ENCODE measurements at places on chromosomes 2 and 18. TPM values are rescaled to one million over a fixed set of nuclear protein-coding genes. Genes with fewer than 3 reads are reported as not detected.

- no peaks in the 10 kb centered on the region for H3K36me3 ChIP-seq
- no peak overlapping the region for H3K4me3 ChIP-seq
- no peak overlapping the region for H3K27ac ChIP-seq
- no peak for DNase-seq
These were observed 147.3 kb downstream of the RDH14 start for GRCh38 chr2:18412980-18413675.

DNA sequence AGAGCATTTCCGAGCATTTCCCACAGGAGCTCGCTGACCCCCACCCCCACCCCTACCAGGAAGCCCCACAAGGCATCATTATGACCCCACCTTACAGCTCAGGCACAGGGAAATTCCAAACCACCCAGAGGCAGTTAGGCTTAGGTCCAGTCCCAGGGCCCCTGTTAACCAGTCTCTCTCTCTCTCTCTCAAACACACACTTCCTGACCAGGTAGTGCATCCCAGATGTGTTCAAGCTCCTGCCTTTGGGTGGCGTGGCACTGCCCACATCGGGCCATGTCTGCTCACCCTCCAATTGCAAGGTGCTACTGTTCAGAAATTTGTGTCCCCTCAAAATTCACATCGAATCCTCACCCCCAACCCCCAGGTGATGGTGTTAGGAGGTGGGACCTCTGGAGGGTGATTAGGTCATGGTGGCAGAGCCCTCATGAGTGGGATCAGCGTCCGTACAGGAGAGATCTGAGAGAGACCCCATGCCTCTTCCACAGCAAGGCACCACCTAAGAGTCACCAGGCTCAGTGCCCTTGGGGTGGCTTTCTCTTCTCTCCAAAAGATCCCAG is 8.8 kb downstream of the COPS9 start:
- H3K4me1 ChIP-seq = no peaks in the 10 kb centered on the region
- no peaks in the 10 kb centered on the region for H3K27me3 ChIP-seq

The HOXD12 gene
- 0.17 TPM for total RNA-seq

DNA sequence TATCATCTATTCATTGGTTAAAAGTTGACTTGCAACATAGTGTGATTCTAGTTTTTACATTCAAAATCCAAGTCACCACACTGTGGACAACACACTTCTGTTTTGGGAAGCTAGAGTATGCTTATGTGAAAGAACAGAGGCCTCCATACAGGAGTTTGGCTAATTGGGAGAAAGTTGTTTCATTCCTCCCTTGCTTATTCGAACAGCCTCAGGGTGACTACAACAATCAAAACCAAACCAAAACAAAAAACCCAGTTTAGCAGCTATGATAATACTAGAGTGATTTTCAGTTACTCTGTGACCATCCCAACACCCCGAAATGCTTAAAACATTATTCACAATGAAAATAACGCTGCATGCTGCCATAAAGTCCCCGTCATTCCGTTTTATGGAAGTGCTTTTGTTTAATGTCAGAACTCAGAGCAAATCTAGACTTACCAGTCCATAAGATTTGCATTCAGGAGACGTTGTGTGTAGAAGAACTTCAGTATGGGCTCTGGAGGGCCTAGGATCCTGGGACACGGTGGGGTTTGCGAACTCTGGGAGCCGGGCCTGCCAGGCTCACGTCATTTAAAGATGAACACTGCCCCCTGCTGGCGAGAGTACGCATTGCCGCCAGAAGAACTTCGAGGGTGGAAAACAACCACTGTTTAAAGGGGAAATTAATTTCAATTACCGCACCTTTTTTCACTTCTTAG is 111.4 kb downstream of the FTCDNL1 start:
- no peak overlapping the region for H3K4me3 ChIP-seq
- H3K4me1 ChIP-seq = peaks cover 65% of the 10 kb centered on the region
- no peaks in the 10 kb centered on the region for H3K27me3 ChIP-seq
- no peaks in the 10 kb centered on the region for H3K36me3 ChIP-seq
- DNase-seq = peak; percentile 86

- 0 out of 2 replicates have a peak, but pooled peaks cover 2% of the 10 kb centered on the region for H3K4me1 ChIP-seq
- H3K27ac ChIP-seq = no peak overlapping the region
- no peak overlapping the region for H3K4me3 ChIP-seq
These were observed 272.5 kb downstream of the GALR1 start for GRCh38 chr18:77522051-77522675.

DNA sequence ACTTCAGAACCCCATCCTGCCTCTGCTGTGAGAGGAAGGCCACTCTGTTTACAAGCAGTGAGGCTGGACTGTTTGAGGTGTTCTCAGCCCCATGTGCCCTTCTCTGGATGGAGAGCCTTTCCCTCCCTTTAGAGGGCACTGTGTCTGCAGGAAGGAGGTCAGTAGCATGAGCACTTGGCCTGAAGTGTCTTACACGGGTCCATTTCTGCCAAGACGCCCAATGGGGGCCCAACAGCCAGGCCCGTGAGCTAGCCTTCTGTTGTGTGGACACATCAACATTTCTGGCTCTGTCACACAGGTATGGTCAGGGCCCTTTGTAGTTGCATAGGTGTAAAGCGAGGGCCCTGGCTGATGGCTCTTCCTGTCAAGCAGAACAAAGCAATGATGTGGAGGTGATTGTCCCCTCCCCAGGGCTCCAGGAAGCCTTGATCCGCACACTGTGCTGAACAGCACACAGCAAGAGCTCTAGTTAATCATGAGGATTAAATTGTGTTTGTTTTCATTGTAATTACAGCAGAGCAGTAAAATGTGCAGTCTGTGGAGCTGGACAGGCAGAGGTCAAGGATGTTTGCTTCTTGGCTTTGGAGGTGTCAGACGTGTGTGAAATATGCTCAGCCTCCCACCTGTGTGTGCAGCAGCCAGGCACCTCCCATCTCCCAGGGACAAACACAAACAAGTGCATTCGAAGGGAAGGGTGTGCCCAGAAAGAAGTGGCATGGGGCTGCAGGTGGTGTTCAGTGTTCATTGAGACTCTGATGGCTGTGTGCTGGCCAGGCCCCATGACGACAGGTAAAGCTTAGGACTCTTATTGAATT is 132.1 kb downstream of the SH3RF3 start:
- H3K4me1 ChIP-seq = peaks cover 9% of the 10 kb centered on the region
- H3K4me3 ChIP-seq = no peak overlapping the region
- no peak overlapping the region for H3K27ac ChIP-seq
- no peaks in the 10 kb centered on the region for H3K36me3 ChIP-seq
- DNase-seq = peak; percentile 26
- H3K27me3 ChIP-seq = no peaks in the 10 kb centered on the region

DNA sequence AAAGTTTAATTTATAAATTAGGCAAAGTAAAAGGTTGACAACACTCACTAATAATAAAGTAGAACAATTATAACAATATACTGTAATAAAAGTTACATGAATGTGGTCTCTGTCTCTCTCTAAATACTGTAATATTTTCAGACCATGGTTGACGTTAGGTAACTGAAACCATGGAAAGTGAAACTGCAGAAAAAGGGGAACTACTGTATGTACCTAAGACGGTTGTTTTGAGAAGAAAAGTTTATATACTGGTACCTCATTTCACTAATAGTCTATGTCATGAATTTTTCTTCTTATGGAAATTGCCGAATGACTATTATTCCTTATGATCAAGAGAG is 166.7 kb upstream of the ZNF521 start:
- H3K27ac ChIP-seq = no peak overlapping the region
- H3K36me3 ChIP-seq = no peaks in the 10 kb centered on the region
- no peaks in the 10 kb centered on the region for H3K27me3 ChIP-seq
- H3K4me3 ChIP-seq = no peak overlapping the region

DNA sequence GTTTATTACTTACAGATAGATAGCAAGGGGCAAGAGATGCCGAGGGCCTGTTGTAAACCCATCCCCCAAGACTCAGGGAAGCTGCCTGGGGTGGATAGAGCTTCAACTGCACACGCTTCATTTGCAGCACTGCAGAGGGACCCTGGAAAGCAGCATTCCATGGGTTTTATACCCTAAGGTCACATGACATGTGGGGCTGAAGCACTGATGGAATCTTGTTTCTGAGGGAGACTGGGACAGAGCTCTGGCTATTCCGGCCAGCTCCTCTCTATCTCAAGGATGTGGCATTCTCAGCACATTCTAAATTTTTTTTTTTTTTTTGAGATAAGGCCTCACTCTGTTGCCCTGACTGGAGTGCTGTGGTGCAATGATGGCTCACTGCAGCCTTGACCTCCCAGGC is 300.1 kb downstream of the MYCN start:
- H3K4me1 ChIP-seq = peaks cover 31% of the 10 kb centered on the region
- no peak overlapping the region for H3K4me3 ChIP-seq
- no peak overlapping the region for H3K27ac ChIP-seq
- no peak for DNase-seq
- peaks cover 2% of the 10 kb centered on the region for H3K27me3 ChIP-seq

DNA sequence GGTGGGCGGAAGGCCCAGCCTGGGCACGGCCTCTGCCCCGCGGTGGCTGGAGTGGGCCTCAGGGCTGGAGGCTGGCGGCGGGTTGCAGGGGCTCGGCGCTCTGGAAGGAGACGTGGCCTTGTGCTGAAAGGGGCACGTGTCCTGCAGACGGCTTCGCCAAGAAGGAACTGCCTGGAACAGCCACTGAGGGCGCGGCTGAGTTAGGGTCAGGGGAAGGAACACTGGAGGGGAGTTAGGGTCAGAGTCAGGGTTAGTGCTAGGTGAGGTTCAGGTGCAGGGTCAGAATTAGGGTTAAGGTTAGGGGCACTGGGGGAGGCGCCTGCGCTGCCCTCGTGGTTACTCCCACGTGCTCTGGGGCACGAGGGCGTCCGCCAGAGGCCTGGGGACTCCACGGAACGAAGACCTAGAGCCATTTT is 933 bp upstream of the ADNP2 start:
- peaks cover 5% of the 10 kb centered on the region for H3K36me3 ChIP-seq
- no peaks in the 10 kb centered on the region for H3K27me3 ChIP-seq
- H3K4me3 ChIP-seq = peak overlapping the region; percentile 25
- H3K4me1 ChIP-seq = peaks cover 65% of the 10 kb centered on the region

DNA sequence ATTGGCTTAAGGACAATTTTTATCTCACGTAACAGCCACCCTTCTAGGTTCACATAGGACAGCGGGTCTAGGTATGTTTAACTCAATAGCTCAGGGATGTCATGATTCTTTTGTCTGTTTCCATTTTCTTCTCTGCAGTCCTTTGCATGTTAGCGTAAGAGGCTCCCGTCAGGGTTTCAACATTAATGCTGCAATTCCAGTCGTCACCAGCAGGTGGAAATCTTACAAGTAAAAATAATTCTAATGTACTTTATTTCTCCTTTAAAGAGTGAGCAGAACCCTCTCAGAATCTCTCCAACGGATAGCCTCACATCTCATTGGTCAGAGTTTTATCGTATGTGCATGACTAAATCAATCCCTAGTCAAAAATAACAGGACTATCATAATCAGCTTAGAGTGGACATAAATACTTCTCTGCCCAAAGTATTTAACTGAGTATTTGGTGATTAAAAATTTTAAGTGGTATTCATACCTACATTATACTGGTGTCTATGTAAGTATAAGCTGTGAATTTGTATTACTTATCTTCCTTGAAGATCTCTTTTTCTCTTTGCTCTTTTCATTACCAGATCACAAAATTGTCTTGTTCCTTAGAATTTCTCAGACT is 487.2 kb upstream of the GCFC2 start:
- no peak overlapping the region for H3K4me3 ChIP-seq
- H3K36me3 ChIP-seq = no peaks in the 10 kb centered on the region
- H3K27me3 ChIP-seq = no peaks in the 10 kb centered on the region

DNA sequence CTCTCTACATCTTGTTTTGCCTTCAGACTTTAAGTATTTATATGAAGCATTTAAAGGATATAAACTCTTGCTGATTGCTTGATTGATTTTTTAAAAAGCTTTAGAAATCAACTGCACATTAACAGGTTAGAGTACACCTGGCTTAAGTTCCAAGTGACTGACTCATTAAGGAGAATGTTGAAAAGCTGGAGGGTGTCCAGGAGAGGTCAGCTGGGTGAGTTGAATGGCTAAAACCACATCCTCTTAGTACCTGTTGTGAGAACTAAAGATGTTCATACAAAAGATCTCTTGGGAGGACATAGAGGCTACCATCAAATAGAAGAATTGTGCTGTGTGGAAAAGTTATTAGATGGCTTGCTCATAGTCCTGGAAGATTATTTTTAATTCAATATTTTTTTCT is 206.8 kb downstream of the TXNL1 start:
- H3K4me1 ChIP-seq = peaks cover 19% of the 10 kb centered on the region
- no peak overlapping the region for H3K4me3 ChIP-seq
- H3K27ac ChIP-seq = no peak overlapping the region
- DNase-seq = no peak
- H3K27me3 ChIP-seq = peaks cover 3% of the 10 kb centered on the region

The SLC16A14 gene
- 2.6 TPM for total RNA-seq

DNA sequence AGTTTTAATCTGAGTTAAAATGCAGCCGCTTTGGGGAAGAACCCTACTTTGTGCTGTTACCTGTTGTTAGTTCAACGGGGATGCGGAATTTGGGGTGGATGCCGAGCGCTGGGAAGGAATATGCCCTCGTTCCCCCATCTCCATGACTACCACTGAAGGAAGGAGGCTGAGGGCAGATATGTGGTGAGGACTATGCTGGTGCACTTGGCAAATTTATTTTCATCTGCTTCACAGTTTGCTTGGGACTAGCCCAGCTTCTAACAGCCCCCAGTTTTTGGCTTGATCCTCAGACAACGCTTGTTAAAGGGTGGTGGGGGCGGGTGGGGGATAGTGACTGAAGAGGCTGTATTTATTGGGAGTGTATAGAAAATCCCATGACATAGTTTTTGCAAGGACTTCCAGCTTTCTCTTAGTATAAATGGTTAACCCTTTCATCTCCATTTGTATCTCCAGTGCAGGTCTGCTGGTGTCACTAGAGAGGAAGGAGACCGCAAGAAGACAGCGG is 100.8 kb downstream of the COLEC12 start:
- H3K4me1 ChIP-seq = no peaks in the 10 kb centered on the region
- no peak overlapping the region for H3K27ac ChIP-seq
- peaks cover 6% of the 10 kb centered on the region for H3K36me3 ChIP-seq
- H3K27me3 ChIP-seq = no peaks in the 10 kb centered on the region
- H3K4me3 ChIP-seq = no peak overlapping the region

The PXDN gene
- 166 TPM for total RNA-seq

GRCh38 chr2:178513876-178514275 is 33.6 kb downstream of the PLEKHA3 start:
- H3K4me1 ChIP-seq = peaks cover 5% of the 10 kb centered on the region
- H3K27me3 ChIP-seq = no peaks in the 10 kb centered on the region
- DNase-seq = no peak

Measured in WTC11 (cell line).